Fibroblast of skin of left quadriceps (primary cell): ENCODE measurements at places on chromosomes 5 and 9.

- DNase-seq, result no peak
Measured at GRCh38 chr5:126007841-126008240, 415.4 kb upstream of the GRAMD2B start.

- DNase-seq, result no peak
Measured at GRCh38 chr5:170571875-170572852, 68.3 kb downstream of the KCNIP1 start.

- DNase-seq, result peak; percentile 82
Measured at GRCh38 chr5:57435701-57436134, 46.9 kb downstream of the ACTBL2 start.

GRCh38 chr9:8643896-8644295 lies 844.3 kb upstream of the DMAC1 start:
- no peak for DNase-seq

GRCh38 chr5:75617736-75618352 lies 6.6 kb downstream of the ANKDD1B start:
- peak; percentile 56 for DNase-seq

DNA sequence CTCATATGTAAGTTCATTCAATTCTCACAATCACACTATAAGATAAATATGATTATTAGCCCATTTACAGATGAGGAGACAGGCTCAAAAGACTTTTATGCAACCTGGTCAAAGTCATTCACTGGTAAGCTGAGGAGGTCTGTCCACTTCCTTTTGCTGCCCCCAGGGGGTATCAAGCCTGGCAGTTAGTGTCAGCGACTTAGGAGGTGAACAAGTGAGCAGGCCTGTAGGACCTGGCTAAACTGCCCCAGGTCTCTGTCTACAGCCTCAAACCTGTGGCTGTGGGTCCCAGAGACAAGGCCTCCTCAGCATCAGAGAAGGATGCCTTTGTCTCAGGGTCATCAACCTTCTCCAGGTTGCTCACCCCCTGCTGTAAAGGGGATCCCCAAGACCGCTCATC lies 10.4 kb downstream of the TGFBI start:
- DNase-seq, result no peak

DNA sequence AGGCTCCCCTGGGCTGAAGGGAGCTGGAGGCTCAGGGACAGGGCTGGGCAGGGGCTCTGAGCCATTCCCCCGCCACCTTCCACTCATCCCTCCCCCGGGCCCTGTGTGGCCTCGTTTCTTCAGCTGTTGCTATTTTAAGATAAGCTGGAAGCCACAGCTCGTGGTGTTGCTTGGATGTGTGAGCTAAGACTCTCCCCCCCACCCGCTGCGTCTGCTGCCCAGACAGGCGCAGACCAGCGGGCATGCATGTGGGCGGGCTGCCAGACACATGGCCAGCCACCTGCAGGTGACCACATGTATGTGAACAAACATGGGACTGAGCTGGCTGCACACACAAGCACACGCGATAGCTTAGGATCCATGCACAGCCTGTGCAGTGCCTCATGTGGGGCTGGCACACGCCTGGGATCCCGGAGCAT lies 8.7 kb downstream of the SNCB start:
- no peak for DNase-seq

GRCh38 chr5:99285606-99286005 lies 356.8 kb upstream of the CHD1 start:
- no peak for DNase-seq
